CD4-positive, alpha-beta T cell (primary cell): ENCODE measurements at places on chromosomes 2 and 18.

- DNase-seq: no peak
Observed at GRCh38 chr2:75503048-75503607, 57.6 kb downstream of the EVA1A start.

DNA sequence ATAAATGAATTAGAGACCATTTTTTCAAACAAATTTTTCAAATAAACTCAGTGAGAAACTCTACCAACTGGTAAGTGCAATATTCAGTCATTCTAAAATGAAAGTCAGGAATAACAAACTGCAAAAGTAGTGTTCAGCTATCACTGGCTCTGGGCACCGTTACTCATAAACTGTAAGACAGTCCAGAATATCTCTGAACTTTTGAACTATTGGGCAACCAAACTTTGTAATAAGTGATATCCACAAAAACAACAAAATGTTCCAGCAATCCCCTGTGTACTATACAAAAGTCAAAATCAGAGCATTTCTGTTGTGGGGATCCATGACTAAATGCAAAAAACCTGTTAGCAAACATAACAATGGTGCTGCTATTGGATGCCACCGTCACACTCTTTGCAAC, 56.3 kb downstream of the SLC25A12 start:
- no peak for DNase-seq

GRCh38 chr2:24164416-24164973, 10.4 kb upstream of the FAM228A start:
- peak; percentile 19 for DNase-seq

- no peak for DNase-seq
Observed at GRCh38 chr18:26956863-26957262, 91.4 kb upstream of the AQP4 start.

GRCh38 chr2:32558492-32558891, 69.4 kb upstream of the TTC27 start:
- no peak for DNase-seq

GRCh38 chr2:144082327-144082726, 437.6 kb downstream of the ZEB2 start:
- no peak for DNase-seq

- no peak for DNase-seq
Observed at GRCh38 chr2:111049792-111050640, 70.7 kb upstream of the BCL2L11 start.

DNA sequence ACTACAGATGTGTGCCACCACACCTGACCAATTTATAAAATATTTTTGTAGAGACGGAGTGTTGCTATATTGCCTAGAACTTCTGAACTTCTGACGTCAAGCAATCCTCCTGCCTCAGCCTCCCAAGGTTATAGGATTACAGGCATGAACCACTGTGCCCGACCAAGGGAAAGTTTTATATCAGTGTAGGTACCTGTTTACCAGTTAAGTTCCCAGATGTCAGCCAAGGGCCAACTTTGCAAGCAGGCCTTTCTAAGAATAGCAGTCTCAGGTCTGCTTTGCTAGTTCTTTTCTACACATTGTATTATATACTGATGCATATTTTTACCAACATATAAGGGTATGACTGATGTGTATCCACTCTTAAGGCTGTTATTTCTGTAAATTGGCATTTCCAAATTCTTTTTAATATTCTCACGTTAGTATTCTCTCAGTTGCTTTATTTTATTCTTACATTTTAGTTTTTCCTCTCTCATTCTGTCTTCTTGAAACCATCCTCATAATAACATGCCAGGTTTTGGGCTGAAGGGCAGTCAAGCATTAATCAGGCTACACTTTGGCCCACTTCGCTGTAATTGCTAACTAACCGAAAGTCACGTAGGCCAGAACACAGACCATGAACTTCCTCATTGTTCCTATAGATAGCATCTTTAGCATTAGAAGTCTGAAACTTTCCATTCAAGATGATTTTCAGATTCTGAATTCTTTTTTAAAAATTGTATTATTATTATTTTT, 25.0 kb upstream of the CXXC1 start:
- DNase-seq: no peak

GRCh38 chr18:67261931-67262552, 254.5 kb downstream of the DSEL start:
- DNase-seq: no peak

GRCh38 chr2:207974216-207974605, 51.1 kb downstream of the PLEKHM3 start:
- DNase-seq: no peak

DNA sequence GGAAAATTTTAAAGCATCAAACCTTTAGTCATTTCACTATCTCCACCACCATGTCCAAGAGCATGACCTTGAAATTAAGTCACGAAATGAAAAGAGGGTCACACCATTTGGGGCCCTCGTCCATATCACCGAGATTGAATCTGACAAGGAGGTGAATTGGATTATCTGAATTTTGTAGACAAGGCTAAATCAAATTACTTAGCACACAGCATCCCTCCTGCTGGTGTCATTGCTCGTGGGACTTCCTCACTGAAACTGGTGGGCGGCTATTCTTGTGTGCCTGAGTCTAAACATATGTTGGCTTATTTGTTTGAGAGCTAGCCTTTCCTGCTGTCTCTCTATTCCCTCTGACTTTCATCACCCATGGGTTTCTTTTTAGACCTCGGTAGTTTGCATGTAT, 64.6 kb upstream of the CNGA3 start:
- no peak for DNase-seq

- DNase-seq: no peak
Observed at GRCh38 chr2:121856360-121856759, 100.9 kb downstream of the TSN start.

- peak; percentile 28 for DNase-seq
Observed at GRCh38 chr2:172113617-172114016, 10.9 kb upstream of the DLX2 start.

DNA sequence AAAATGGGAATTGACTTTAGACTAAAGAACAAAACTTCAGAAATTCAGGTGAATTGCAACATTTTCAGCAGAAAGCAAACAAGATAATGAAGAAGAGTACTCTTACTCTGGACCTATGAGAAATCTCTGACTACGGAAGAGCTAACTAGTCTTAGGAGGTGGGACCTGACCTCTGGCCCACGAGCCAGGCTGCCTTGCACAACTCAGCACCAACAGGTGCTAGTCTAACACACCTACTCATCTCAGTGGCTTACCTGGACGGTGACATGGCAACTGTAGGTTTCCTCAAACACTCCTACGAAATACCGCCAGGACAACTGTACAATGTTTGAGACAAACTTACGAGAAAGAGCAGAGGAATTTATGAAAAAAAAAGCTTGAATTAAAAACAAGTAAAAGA, 3.1 kb upstream of the DSC3 start:
- no peak for DNase-seq

GRCh38 chr2:60984720-60985119, 32.8 kb upstream of the PEX13 start:
- no peak for DNase-seq

DNA sequence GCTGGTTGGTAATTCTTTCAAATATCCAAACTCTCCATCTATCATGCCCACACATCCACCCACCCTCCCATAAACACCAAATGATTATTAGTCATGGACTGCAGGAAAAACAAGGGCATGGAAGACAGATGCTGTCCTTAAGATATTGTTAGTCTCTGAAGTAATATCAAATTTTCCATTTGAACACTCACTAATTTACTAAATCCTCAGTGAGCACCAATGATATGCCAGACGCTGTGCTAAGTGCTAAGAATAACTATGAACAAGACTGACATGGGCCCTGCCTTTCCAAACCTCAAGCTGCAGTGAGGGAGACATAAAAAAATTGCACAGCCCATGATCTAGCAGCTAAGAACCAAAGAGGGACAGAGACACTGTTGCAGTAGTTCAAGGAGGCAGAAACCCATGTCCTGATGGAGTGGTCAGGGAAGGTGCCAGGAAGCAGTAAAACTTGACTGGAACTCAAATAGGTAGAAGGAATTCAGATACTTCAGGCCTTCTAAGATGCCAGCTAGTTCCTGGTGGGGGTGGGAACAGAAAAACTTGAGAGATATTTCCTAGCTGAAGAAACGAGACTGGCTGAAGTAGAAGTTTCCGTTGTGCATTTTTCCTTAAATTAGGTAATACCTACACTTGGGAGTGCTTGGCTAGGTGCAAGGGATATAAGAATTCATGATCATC, 182.1 kb downstream of the OSR1 start:
- no peak for DNase-seq

DNA sequence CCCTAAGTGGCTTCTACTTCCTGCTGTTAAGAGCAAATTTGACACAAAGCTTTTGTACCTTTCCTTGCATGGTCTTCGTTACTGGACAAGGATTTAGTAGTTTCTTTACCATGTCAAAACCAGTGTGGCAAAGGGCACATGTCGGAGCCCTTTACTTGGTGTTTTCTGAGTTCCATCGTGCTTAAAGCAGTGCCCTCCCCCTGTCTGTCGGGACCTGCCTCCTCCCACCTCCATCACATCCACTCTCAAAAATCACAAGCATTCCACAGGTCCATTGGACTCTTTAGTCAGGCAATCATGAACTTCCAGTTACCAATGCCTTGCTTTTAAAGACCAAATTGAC, 763 bp downstream of the CCDC141 start:
- DNase-seq: no peak

GRCh38 chr2:161115205-161115604, 45.0 kb upstream of the TANK start:
- DNase-seq: no peak

DNA sequence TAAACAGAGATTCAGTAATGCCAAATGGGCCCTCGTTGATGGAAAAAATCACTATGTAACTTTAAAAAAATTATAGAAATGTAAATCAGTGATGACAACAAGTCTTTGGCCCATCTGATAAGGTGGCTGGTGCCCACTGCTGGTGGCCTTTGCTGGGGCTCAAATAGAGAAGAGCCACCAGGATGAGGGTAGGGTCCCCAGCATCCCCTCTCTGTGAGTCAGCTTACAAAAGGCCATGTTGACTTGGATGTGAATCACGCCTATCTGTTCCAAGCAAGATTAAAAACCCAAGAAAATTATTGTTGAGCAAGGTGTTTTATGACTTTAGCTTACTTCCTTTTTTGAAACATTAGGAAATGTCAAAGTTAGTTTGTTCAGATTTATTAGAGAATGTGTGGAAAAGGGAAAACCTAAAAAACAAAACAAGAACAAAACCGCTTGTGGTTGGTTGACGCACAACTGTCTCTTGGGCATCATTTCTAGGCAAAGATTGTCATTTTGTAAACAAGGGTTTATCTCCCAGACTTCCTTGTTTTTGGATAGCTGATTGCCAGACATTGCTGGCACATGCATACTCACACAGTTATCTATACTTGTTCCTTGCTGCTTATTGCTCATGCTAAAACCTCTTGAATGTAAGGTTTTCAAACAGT, 53.7 kb upstream of the ZNF396 start:
- no peak for DNase-seq

DNA sequence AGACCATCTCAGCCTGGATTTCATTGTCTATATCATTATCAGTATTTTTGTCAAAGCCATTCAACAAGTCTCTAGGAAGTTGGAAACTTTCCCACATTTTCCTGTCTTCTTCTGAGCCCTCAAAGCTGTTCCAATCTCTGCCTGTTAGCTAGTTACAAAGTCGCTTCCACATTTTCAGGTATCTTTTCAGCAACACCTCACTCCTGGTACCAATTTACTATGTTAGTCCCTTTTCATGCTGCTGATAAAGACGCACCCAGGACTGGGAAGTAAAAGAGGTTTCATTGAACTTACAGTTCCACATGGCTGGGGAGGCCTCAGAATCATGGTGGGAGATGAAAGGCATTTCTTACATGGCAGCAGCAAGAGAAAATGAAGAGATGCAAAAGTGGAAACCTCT, 9.3 kb upstream of the FIGLA start:
- no peak for DNase-seq

DNA sequence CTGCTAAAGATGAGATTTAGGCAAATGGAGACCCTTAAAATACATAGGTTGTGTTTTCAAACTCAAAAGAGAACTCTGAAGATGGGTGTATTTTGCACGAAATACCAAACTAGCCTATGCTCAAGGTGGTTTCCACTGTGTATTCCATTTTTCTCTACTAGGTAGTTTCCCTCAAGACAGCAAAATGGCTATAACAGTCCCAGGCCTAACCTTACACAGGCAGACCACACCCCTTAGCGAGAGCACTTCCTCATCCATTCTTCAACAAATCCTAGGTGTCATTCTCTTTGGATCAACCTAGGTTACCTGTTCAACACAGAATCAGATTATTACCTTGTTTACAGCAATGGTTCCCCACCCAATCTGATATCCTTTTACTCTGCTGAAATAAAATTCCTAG, 42.6 kb downstream of the HNRNPLL start:
- no peak for DNase-seq

DNA sequence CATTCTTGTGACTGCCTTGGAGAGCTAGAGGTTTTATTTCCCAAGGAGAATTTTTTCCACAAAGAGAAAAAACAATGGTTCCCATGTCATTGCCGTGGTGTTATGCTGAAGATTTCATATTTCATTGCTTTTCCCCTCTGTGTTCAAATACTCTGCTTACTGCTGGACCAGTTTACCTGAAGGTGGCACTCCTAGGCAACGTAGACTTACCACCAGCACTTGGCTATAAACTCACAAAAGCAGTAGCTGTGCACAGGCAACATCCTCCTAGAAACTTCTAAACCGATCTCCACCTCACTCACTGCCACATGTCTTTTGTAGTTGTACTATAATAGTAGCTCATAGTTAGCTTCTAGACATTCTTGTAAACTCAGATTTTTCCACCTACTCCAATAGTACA, 1319.7 kb upstream of the CRIM1 start:
- no peak for DNase-seq

DNA sequence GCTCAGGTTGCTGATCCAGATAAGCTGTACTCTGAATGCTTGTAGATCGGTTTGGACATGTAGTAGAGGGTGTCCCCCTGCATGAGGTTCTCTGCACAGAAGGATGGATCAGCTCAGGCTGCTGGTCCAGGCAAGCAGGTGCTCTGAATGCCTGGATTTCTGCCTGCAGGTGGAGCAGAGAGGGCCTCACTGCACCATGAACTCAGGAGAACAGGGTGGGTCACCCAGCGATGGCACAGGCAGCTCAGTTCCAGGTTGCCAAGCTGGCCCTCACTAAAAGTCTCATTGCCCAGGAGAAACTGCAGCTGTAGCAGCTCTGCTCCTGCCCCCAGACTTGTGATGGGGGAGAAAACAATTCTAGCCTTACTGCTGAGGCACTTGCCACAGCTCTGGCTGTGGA, 491.8 kb downstream of the XIRP2 start:
- no peak for DNase-seq

DNA sequence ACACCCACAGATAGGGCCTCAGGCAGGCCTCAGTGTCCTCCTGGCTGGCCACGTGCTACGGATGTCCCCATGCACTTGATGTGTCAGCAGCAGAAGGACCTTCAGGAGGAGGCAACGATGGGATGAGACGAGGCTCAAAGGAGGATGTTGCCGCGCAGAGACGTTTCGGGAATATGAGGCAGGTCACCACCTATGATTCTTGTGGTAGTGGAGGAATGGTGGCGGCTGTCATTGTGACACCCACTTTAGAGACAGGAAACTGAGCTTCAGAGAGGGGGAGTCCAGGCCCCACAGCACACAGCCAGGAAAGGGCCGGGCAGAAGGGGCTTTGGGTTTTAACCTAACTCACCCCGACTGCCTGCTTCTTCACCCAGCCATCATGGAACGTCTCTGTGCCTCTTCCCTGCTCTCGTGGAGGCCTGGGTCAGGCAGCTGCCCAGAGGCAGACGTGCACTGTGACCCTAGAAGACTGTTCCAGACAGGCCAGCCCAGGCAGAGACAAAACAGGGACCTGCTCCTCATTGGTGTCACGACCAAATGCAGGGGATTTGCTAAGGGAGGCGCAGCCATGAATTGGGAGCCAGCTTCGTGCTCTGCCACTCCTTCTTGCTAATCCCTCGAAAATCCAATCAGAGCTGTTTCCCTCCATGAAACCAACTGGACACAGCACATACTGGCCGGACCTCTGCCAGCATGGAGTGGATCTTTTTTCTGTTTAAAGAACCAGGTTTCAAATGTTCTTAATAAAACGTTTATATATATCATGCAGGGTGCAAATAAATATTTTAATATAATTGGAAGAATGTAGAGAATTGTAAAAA, 169.2 kb downstream of the ASB1 start:
- no peak for DNase-seq
